ENCODE measurements at places on chromosomes 5 and 9.

GRCh38 chr5:177968661-177969211 is 27.3 kb downstream of the PROP1 start:
- DNase-seq = no peak

DNA sequence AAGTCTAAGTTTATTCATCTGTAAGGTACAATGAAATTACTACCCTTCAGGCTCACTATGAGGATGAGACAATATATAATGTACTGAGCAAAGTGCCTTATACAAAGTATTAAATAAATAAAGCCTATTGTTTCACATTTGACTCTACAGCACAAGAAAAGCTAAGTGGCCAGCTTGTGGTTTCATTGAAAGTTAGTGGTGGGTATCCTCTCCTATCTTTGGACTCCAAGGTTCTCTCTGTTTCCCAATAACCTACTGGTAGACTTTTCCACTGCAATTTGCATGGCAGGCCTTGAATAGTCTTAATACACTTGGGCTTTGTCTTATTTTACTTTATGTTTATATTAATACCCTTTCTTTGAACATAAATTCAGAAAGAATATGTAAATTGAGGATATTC is 262.7 kb downstream of the DEPDC1B start:
- no peak for DNase-seq

DNA sequence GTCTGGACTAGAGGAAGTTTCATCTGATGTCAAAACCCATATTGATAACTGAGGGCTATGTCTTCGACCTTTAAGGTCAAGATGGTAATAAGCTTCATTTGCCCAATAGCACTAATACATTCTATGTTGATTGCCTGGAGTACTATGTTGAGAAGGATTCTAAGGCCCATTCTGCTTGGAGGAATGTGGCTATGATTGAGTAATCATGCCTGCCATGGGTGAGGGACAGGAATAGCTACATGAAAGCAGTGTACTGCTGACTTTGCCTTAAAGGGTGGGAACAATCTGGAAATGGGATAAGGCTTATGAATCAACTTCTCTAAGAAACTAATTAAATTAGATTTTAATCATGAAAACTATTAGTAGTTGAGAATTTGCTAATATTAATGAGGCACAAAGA is 13.6 kb downstream of the NNT start:
- DNase-seq = no peak

DNA sequence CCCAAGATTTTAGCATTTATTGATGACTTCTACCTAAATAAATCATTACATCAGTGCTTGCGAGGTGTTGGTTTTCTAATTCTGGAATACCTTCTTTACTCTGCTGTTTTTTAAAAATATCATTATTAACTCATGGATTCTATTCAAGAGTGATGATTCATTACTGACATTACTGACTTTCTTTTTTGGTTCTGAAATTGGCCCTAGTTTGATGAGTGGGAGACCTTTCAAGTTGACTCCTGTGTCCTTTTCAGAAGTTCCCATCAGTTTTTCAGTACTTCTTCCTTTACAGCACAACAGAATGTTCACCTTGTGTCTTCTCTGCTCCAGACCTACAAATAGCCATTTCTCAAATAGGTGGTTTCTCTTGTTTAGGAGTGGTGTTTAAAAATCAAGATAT is 114.1 kb downstream of the PCSK5 start:
- no peak for DNase-seq

DNA sequence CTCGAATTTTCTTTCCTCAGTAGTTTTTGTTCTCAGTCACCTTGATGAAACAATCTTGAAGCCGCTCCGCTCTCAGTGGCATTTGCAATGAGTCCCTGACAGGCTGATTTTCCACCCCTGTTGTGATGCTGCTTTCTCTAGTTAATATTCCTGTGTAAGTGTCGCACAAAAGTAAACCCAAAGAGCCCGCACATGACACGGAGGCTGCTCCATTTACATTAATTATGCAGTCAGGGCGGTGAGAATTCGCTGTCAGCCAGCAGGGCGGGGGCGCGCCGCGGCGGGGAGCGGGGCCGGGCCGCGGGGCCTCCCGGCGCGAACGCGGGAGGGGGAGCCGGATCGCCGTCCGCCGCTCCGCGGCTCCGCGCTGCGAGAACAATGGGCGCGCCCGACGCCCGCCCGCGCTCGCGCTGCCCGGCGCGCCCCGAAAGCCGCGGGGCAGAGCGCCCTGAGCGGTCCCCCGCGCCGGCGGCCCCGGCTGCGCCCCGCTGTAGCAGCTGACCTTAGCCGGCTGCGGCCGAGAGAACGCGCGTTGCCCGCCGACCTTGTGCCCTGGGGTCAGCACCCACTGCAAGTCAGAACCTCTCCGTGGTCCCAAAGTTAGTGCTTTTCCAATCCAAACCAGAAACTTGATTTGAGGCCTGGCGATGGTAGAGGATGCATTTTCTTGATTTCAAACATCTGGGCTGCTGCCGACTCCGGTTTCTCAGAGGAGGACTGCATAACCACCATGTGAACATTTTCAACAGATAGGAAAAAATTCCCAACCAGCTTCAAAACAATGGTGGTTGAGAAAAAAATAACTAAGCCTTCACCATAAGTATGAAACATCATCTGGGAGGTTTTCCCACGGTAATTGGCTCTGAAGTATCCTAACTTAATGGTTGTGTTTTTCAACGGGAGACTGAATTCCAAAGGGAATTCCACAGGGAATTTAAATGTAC is 142.6 kb downstream of the PBX3 start:
- peak; percentile 68 for DNase-seq

- no peak for DNase-seq
These were observed 91.6 kb upstream of the TNFAIP8 start for GRCh38 chr5:119264186-119264585.

DNA sequence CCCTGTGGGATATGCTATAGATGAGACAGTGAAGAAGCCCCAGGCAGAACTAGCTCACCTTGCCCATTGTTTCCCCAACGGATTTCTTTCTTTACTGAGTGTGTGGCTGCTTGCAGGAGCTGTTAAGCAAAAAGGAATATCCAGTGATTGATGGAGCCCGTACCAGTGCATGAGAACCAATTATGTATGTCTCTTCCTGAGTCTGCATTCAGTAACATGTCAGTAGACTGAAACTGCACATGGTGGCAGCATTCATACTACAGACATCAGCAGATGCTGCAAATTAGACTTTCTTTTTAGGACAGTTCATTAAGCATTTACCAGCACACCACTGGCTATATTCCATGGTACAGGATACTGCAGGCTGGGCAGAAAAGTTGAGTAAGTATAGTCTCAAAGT is 90.3 kb upstream of the PLCXD3 start:
- no peak for DNase-seq

GRCh38 chr9:115008536-115009270 is 78.3 kb upstream of the TNFSF8 start:
- no peak for DNase-seq

DNA sequence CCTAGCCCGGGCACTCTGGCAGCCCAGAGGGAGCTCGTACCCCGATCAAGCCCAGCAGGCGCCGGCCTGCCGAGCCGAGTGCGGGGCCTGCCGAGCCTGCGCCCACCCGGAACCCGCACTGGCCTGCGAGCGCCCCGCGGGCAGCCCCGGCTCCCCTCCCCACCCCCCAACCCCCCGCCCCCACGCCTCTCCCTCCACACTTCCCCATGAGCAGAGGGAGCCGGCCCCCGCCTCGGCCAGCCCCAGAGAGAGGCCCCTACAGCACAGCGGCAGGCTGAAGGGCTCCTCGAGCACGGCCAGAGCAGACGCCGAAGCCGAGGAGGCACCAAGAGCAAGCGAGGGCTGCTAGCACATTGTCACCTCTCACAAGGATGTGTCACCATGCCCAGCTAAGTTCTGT is 36.2 kb upstream of the CCDC180 start:
- no peak for DNase-seq

- DNase-seq = no peak
These were observed 110.2 kb upstream of the FGF10 start for GRCh38 chr5:44499381-44499780.

- no peak for DNase-seq
These were observed 837.7 kb upstream of the ZNF608 start for GRCh38 chr5:125584140-125584520.

- DNase-seq = no peak
These were observed 1273.0 kb downstream of the EFNA5 start for GRCh38 chr5:106397700-106398099.

GRCh38 chr9:124511426-124511840 is 4.2 kb upstream of the NR5A1 start:
- no peak for DNase-seq

DNA sequence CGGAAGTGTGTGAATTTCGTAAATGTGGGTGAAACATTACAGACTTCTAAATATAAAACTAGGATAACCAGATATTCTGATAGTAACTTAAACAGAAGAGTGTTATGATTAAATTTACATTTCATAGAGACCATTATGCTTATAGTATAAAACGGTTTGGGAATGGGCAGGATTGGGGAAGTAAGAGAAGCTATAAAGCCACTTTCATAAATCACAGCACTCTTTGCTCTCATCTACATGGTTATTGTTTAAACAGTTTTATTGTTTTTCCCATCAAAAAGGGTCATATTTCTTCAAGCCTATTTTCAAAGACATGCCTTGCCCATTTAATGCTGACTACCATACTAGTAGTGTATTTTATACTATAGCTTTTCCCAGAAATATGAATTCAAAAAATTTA is 9.2 kb downstream of the ZFR start:
- DNase-seq = no peak

- no peak for DNase-seq
These were observed 84.6 kb downstream of the NDUFAF2 start for GRCh38 chr5:61029456-61030162.

DNA sequence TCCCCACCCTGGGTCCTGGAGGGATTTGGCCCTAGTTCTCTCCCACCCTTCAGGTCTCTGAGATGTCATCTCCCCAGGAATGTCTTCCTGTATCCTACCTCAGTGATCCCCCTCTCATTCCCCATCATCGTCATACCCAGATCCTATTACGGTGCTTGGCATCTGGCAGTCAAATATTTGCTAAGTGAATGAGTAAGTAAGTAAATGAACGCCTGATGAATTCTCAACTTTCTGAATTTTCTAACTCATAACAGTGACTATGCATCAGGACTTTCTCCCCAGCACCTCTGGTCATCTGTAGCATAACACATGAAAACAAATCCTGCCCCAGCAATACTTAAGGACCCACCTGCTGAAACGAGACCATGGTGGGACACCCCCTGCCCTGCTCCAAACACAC is 244.2 kb downstream of the EBF1 start:
- no peak for DNase-seq

DNA sequence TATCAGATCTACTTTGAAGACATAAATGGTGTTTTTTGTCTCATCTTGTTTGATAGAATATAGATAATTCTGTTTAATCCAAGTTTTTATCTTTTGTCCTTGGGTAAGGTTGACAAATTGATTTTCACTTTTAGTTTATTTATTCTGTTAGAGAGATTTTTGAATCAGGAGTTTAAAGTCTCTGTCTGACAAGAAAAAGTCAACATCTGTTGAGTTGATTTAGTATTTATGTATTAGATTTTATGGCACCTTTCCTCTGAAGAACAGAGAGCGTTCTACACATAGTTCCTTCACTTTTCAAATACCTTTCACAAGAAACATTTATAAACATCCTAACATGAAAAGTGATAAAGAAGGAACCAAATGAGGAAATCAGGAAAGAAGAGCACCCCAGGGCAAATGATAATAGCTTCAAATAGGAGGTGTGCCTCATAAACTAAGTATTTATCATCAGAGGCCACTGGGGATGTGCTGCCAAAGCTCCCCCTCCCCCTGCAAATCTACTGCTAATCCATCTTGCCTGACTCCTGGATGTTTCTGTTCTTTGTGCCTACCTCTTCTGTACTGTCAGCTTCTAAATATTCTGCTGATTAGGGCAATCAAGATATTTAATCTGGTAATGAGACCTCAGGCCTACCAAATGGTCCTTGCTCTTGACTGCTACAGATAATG is 457.7 kb upstream of the CHD1 start:
- DNase-seq = no peak

- DNase-seq = no peak
These were observed 90.3 kb upstream of the GCNT4 start for GRCh38 chr5:75142566-75143136.

DNA sequence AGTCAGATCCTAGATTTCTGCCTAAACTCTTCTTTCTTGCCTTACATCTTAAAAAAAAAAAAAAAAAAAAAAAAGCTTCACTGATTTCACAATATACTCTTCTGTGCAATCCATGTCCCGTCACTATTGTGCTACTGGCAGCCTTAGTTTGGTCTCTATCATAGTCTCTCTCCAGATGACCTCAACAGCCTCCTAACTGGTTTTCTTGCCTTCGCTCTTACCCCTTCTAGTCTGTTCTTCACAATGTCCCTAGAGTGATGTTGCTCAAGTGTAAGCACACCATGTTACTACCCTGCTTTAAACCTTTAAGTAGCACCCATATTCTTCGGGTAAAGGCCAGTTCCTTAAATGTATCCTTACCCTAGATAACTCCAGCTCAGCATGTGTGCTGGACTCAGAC is 25.8 kb downstream of the CD180 start:
- DNase-seq = no peak

GRCh38 chr9:17990602-17991001 is 411.7 kb downstream of the SH3GL2 start:
- DNase-seq = no peak
